Stimulated activated CD8-positive, alpha-beta memory T cell treated with anti-CD3 and anti-CD28 coated beads, Interleukin-15, amount 100 ng/mL, for 4 hours (primary cell): ENCODE measurements at places on chromosomes 4 and X.

GRCh38 chr4:139734875-139735380 is 69.3 kb downstream of the MGST2 start:
- DNase-seq, result peak; percentile 35

DNA sequence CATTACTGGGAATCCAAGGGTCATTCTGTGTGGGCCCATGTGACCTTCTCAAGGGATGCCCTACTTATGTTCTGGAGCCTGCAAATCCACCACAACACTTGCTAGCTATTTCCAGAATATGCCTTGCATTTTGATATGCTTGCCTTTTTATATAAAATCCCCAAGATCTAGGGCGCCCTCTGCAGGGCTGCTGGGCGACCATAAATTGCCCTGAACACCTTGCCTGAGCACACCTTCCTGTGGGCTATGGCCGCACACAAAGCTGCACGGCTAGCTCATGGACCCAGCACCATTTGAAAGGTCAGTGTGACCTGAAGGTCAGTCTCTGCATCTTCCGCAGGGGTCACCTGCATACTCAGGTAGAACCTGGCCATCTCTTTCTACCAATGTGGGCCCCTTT is 311.7 kb downstream of the NLGN4X start:
- DNase-seq, result no peak

- no peak for DNase-seq
Measured at GRCh38 chrX:153445856-153446635, at the start of gene TREX2. TSS of gene TREX2 (minus strand) at chrX:153446056. CDS start at chrX:153445430, 626 bp downstream.

DNA sequence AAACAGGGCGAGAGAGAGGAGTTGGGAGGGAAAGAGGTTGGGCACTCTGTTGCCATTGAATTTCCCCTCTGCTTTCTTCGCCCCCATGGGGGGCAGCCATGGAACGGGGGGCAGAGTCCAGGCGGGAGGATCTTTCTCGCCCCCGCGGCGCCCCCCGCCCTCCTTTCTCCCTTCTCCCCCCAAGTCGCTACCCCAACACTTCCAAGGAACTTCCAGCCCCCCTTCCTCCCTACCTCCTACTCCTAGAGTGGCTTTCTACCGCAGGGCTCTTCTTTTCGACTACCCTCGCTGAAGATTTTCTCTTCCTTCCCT is 594 bp upstream of the STAG2 start:
- DNase-seq, result no peak

- DNase-seq, result no peak
Measured at GRCh38 chr4:10589321-10589720, 95.2 kb downstream of the CLNK start.

DNA sequence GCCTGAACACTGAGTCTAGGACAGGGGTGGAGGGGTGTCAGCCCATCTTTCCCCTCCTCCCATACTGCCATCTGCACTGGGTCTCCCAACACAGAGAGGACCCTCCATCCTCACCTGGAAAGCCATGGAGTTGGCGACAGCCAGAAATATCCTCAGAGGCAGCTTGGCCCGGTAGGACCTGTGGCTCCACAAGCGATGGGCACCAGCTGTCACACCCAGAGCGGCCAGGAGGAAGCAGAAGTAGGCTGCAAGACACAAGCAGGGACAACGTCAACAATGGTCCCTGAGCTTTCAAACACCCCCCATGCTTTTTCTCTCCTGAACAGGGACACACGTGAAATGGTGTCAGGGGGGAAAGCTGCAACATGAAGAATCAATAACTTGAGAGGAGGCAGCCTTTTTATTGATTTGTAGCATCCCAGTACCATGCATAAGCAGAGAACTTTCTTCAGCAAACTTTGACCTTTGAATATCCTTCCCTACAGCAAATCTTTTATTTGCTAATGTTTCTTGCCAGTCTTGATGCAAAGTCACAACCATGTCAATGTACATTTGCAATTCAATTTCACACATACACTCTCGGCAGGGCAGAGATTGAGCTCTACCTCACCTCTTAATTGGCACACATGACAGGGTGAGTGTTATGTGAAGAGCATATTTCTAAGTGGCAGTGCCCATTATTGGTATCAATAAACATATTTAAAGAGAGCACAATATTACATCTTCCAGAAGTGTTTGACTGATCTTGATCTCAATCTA is 93.2 kb downstream of the SCD5 start:
- no peak for DNase-seq

- DNase-seq, result no peak
Measured at GRCh38 chr4:19850909-19851308, 400.8 kb upstream of the SLIT2 start.

GRCh38 chr4:102120846-102121245 is 224.4 kb downstream of the SLC39A8 start:
- DNase-seq, result no peak

- DNase-seq, result no peak
Measured at GRCh38 chrX:850471-850916, 219.9 kb downstream of the SHOX start.

GRCh38 chr4:184599492-184600135 is 49.6 kb downstream of the CASP3 start:
- no peak for DNase-seq

DNA sequence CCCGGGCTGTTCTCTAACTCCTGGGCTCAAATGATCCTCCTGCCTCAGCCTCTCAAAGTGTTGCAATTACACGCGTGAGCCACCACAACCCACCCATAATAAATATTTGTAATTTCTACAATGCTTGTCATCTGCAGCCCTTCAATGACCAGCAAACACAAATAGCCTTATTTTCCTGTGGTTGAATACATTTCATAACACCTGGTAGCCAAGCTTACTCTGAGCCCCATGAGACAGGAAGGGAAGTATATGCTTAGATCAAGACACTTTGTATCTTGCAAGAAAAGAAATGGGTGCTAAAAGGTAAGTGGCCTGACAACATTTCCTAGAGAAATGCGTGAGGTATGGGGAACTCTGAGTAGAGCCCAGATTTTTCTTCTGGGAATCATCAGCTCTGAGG is 56.9 kb upstream of the PDGFRA start:
- no peak for DNase-seq

DNA sequence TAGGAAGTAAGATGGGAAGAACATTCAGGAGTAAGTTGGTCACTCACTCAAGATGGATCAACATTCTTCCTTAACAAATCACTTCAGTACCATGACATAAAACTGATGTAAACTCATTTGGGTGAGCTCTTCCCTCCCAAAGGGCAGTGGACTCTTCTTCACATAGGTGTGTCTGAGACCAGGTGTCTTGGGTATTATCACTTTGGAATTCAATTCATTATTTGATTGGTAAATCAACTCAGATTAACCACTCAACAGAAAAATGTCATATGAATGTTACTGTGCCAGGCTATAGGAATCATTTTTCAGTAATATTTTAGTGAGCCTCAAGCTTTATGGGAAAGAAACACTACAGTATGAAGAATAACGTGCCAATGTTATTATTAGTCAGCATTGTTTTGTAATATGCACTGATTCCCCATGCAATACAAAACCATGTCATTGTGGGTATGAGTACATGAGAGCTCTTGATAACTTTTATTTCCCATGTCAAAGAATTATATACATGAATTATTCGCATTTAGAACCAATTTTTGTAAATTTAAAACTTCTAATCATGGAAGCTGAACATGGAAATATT is 58.6 kb upstream of the ETNPPL start:
- DNase-seq, result no peak

GRCh38 chr4:8834681-8835220 is 36.9 kb downstream of the HMX1 start:
- DNase-seq, result no peak

DNA sequence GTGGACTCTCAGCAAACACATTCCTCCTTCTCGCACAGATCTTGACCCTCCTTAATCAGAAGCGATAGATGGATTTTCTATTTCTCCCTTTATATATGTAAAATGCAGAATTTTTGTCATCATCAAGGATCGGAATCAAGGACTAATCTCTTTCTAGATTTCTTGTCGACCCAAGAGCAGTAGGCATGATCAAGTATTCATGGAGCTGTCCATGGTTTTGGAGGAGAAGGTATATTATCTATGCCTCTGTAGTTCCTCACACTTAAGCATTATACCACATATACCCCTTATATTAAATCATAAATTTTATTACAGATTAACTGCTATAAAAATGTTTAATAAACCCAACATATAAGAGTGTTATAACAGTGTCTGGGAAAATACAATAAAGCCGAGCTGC is 886.8 kb downstream of the NLGN4X start:
- DNase-seq, result no peak
